ENCODE measurements at places on chromosomes 6 and 20.

- DNase-seq = peak; percentile 98
These were observed 32.5 kb upstream of the PIM1 start for GRCh38 chr6:37137201-37138090.

GRCh38 chr6:137661601-137662000, 167.4 kb upstream of the OLIG3 start:
- no peak for DNase-seq

DNA sequence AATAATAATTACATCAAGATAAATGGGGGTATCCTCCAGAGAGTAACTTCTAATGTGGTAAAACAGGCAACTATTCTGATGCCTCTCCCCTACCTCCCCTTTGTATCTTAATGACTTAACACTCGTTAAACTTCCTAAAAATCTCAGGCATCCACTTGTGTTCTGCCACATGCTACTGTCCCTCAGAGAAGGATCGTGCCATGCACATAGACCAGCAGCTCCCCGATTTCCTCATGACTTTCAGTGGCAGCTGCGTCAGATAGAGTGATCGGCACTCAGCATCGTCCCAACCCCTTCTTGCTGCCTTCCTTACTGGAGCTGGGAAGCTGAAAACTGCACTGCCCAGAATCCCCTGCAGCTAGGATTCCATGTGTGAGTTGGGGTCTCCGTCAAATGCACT, 32.1 kb downstream of the RIPOR2 start:
- DNase-seq = no peak

DNA sequence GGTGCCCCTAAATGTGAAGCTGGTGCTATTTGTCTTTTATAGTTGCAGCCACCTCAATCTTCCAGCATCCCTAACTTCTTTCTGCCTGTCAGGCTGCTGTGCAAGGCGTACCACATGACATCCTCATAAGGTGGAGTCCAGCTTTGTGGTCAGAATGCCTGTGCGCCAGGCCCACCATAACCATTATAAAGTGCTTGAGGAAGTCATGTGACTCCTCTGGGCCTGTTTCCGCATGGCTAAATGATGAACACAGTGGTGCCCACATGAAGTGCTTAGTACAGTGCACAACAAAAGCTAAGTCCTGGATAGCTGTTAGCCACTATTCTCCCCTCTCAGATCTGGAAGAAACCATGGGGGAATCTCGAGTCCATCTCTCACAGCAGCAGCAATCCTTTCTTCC, 75.6 kb downstream of the INSM1 start:
- DNase-seq = no peak

- DNase-seq = no peak
These were observed 156.4 kb upstream of the SYNCRIP start for GRCh38 chr6:85798931-85799652.

- DNase-seq = no peak
These were observed 218.4 kb upstream of the JARID2 start for GRCh38 chr6:15027472-15027871.

DNA sequence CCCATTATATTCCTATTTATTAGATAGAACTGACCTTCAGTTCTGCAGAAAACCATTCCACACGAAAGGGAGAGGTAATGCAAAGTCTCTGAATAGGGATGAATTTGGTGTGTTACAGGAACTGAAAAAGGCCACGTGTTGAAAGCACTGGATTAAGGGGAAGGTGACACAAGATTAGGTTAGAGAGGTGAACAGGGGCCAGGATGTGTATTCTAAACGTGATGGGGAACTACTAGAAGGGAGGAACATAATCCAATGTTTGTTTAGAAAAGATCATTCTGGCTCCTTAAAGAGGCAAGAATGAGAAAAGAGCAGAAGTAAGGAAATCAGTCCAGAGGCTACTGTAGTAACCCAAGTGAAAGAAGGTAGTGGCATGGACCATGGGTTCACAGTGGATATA, 6.3 kb upstream of the ZKSCAN8 start:
- no peak for DNase-seq

- DNase-seq = no peak
These were observed 54.3 kb upstream of the PRND start for GRCh38 chr20:4667371-4667773.

DNA sequence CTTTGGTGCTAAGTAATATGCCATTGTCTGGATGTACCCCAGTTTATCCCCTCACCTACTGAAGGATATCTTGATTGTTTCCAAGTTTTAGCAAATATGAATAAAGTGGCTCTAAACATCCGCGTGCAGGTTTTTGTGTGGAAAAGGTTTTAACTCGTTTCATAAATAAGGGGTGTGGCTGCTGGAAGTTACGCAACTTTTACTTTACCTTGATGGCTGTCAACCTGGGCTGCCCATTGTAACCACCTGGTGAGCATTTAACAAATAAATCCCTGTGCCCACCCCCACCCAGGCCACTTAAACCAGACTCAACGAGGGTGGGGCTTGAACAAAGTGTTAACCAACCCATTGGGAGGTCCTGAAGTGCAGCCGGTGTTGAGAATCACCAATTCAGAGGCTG, 187.8 kb downstream of the NRN1 start:
- no peak for DNase-seq
